ENCODE measurements at places on chromosomes 2 and 18. TPM values are rescaled to one million over a fixed set of nuclear protein-coding genes. Genes with fewer than 3 reads are reported as not detected.

The CDKL4 gene
- total RNA-seq = 0.19 TPM

The SS18 gene
- total RNA-seq = 112 TPM

The IL36B gene
- total RNA-seq = not detected

The FAM98A gene
- 47.3 TPM for total RNA-seq
